ENCODE measurements at places on chromosomes 12 and 14.

GRCh38 chr14:63296060-63296563 is 22.6 kb downstream of the GPHB5 start:
- no peak for DNase-seq

DNA sequence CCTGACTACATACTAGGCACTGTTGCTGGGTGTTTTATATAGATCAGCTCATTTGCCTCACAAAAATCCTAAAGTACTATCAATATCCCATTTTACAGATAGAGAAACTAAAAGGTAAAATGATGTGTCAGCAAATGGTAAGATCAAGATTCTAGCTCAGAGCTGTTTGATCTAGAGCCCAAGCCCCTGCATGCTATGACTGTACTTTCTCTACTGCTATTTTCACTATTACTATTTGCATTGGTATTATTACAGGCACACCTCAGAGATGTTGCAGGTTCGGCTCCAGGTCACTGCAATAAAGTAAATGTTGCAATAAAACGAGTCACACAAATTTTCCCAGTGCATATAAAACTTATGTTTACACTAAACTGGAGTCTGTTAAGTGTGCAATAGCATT is 10.9 kb downstream of the ISCU start:
- no peak for DNase-seq

- DNase-seq: no peak
Measured at GRCh38 chr12:110012137-110012536, 12.9 kb downstream of the ANKRD13A start.

GRCh38 chr14:78764240-78764639 is 594.1 kb downstream of the NRXN3 start:
- DNase-seq: no peak

- DNase-seq: no peak
Measured at GRCh38 chr14:74697543-74697942, 15.3 kb downstream of the AREL1 start.

GRCh38 chr14:63155511-63156185 is 48.6 kb upstream of the RHOJ start:
- DNase-seq: no peak

- DNase-seq: no peak
Measured at GRCh38 chr12:108782971-108783370, 51.7 kb upstream of the CORO1C start.

DNA sequence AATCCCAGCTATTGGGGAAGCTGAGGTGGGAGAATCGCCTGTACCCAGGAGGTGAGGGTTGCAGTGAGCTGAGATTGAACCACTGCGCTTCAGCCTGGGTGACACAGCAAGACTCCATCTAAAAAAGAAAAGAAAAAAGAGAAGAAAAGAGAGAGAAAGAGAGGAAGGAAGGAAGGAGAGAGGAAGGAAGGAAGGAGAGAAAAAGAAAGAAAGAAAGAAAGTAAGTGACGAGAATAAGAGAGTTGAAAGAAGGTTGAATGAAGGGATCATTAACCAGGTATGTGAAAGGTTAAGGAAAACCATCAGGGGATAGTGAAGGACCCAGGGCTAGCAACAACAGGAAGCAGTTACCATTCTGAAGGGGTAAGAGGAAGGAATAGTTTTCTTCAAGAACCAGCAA is 4.2 kb upstream of the DTD2 start:
- no peak for DNase-seq

GRCh38 chr14:33642691-33643244 is 308.1 kb downstream of the EGLN3 start:
- no peak for DNase-seq

DNA sequence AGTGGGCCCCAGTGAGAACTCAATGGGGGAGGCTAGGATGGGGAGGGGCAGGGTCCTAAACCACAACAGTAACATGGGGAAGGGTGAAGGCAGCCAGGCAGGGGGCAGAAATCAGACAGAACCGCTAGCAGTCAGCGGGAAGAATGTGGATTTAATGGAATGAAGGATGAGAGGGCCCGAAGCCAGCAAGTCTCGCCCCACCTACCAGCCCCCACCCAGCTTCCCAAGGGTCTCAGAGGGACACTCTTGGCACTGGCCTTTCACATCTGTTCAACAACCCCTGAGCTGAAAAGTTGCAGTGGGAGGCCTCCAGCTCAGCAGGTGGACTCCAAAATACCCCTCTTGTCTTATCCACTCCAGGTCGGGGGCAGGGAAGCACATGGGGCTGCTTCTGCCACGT is 6.5 kb upstream of the SLC6A12 start:
- DNase-seq: no peak

Measured in stimulated activated CD8-positive, alpha-beta memory T cell treated with anti-CD3 and anti-CD28 coated beads, Interleukin-15, amount 100 ng/mL, for 48 hours (primary cell).